Activated CD4-positive, alpha-beta T cell treated with anti-CD3 and anti-CD28 coated beads, Interleukin-2, amount 50 U/mL, for 24 hours (primary cell): ENCODE measurements at places on chromosomes 2 and 18.

- no peak for DNase-seq
Observed at GRCh38 chr2:85780316-85781012, 26.7 kb downstream of the ATOH8 start.

DNA sequence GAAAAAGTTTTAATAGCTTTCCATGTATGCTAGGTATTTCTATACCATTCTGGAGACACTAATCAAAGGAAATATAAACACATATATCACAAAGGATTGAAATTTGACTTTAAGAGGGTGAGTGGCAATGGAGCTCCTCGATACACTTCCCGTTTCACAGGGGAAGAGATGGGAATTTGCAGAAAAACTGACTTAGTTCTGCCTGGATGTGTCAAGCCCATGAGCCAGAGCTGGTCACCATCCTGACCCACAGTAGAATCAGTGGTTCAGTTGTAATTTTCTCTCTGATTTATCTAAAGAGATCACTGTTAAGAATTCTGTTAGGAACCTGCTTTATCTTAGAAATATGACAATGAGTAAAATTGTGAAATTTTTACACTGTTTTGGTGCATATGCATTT is 34.2 kb downstream of the PLCL1 start:
- no peak for DNase-seq

GRCh38 chr2:32474381-32474780 is 117.6 kb downstream of the BIRC6 start:
- no peak for DNase-seq

DNA sequence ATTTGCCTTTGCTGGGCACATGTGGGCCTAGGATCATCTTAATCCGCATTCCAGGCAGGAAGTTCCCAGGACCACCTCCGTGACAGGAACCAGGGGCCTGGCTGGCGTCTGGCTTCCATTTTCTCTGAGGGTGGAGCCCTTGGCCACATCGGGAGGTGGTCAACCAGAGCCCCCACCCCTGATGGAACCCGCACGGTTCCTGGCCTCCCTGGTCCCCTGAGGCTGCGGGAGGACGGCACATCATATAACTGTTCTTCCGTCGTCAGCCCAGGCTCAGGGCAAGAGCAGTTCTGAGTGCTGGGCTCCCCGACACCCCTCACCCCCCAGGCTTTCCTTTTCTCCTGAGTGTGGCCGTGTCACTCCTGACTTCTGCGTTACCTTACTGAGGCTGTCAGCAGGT is 13.5 kb downstream of the ESPNL start:
- DNase-seq, result no peak

- DNase-seq, result no peak
Observed at GRCh38 chr18:77039196-77040130, 93.1 kb downstream of the MBP start.

DNA sequence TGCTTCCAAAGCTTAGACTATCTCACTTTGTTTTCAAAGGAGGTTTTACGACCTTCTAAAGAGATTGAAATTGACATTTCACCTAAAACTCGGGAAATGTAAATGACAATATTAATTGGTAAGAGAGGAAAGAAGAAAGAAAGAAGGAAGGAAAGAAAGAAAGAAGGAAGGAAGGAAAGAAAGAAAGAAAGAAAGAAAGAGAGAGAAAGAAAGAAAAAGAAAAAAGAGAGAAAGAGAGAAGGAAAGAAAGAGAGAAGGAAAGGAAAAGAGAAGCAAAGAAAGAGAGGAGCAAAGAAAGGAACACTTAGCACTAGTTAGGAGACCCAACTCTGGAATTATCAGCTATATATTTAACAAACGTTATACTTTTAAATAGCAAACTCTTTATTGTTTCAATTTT is 3.7 kb downstream of the GKN1 start:
- DNase-seq, result no peak
